NCI-H2081 treated with DMSO at 0.1 percent for 48 hours (cell line): ENCODE measurements at places on chromosomes 12 and 14.

GRCh38 chr14:68544081-68544892 is 248.6 kb downstream of the ZFP36L1 start:
- DNase-seq: no peak

DNA sequence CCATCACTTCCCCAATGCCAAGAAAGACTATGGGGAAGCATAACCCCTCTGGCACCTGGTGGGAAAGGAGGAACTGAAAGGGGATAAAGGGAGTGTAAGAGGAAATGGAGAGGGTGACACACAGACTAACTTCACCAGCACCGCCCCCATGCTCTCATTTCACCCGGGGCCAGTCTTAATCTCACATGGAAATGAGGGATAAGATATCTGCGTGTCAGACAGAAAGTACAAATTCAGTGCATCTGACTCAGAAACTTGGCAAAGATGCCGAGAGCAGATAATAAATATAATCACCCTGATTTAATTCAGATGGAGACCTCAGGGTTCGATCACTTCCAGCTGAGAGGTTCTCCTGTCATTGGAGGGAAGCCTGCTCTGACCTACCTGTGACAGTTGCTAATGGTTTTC is 191.6 kb downstream of the DUSP6 start:
- DNase-seq: no peak

DNA sequence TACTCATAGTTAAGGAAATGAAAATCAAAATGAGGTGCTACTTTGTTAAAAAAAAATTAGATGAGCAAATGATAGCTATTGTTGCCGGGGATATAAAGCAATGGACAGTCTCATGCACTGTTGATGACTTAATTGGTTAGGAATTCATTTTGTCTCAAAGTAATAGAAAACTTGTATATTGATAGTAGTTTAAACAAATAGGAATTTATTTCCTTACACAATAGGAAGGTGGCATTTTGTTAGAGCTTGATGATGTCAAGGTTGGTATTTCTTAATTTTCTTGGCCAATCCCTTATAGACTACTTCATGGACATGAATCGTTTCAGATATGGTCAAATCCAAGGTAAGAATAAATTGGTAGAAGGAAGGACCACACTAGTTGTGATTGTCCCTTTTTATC is 7.8 kb downstream of the PRPF39 start:
- DNase-seq: no peak

GRCh38 chr12:92468358-92469020 is 234.3 kb upstream of the PLEKHG7 start:
- no peak for DNase-seq

GRCh38 chr12:111858186-111858585 is 16.2 kb downstream of the MAPKAPK5 start:
- DNase-seq: no peak

- DNase-seq: no peak
These were observed 2.3 kb downstream of the LRRC74A start for GRCh38 chr14:76828339-76829012.

- no peak for DNase-seq
These were observed 8.4 kb downstream of the KIF26A start for GRCh38 chr14:104146651-104147345.

DNA sequence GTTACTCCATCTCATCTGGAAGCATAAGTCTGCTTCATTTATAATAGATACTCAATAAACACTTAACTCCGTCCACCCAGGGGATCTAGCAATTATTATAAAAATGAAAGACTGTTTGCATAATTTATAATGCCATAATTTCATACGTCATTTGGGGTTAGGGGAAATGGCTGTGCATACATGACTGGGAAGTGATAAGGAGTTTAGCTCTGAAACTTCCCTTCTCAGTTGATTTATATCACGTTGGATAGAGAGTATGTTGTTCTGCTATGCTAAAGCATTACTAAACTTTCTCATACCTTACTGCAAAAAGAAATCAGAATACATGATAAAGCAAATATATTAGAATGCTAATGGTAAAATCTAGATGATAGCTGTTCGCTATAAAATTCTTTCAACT is 90.4 kb upstream of the DYNC1H1 start:
- no peak for DNase-seq

DNA sequence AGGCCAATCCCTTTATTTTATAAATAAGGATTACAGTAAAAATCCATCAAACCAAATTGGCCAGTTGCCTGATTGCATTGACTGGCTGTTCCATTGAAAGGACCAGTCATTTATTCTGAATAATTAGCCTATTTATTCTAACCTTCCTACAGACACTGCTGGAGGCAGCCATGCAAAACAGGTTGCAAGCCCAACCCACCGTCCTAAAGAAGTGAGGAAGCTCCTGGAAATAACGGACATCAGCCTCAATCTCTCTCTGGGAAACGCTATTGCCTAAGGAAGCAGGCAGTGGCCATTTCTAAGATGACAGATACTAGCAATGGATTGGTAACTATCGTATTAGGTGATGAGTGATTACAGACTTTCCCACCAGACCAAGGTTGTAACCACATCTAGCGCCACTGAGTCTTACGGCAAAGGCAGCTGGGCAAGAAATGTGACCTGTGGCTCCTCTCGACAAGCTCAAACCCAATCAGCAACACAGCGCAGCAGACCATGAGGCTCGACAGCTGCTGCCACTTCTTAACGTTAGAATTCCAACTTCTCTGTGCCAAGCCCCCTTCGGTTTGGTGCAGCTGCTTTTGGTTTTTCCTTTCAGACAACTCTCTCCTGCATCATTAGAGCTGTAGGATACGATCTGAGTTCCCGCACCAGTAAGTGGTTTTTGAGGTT is 134.2 kb downstream of the KCNK10 start:
- DNase-seq: no peak

- no peak for DNase-seq
These were observed 3.6 kb upstream of the EID3 start for GRCh38 chr12:104299842-104300481.

DNA sequence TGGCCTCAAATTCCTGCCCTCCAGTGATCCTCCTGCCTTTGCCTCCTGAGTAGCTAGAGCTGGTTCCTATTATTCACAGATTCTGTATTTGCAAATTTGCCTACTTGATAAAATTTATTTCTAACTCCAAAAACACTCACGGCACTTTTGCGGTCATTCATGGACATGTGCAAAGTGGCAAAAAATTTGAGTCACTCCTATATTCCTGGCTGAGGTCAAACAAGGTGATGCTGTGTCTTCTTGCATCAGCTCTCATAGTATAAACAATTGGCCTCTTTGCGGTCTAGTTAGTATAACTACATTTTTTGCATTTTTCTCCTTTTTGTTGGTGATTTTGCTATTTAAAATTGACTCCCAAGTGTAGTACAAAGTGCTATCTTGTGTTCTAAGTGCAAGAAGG is 24.7 kb downstream of the ATF1 start:
- no peak for DNase-seq

DNA sequence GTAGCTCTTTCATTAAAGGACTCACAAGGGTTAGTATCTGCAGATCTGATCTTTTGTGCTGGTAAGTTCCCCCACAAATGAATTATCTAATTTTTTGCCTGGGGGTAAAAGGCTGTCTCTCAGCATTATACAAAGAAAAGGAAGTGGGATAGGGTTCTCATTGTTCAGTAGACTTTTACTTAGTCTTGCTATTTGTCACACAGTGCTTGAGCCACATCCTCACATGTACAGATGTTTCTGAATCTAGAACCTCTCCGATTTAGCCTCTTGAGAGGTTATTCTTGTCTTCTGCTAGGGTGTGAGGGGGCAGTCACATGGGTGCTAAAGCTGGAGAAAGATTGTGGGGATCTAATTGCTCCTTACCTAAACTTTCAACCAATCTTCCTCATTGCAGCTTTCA is 93.0 kb downstream of the SLC41A2 start:
- no peak for DNase-seq
